ENCODE measurements at places on chromosomes 12 and 14. TPM values are rescaled to one million over a fixed set of nuclear protein-coding genes. Genes with fewer than 3 reads are reported as not detected.

PRIMA1 gene
- not detected for total RNA-seq

LTB4R gene
- 1.0 TPM for total RNA-seq

KLRC4 gene
- total RNA-seq: not detected

PRB2 gene
- total RNA-seq: not detected

KCNMB4 gene
- 0.45 TPM for total RNA-seq

Measured in bronchus fibroblast of lung (primary cell).